ENCODE measurements at places on chromosomes 5 and 9.

GRCh38 chr9:106689089-106689488 lies 173.9 kb upstream of the ZNF462 start:
- DNase-seq: no peak

DNA sequence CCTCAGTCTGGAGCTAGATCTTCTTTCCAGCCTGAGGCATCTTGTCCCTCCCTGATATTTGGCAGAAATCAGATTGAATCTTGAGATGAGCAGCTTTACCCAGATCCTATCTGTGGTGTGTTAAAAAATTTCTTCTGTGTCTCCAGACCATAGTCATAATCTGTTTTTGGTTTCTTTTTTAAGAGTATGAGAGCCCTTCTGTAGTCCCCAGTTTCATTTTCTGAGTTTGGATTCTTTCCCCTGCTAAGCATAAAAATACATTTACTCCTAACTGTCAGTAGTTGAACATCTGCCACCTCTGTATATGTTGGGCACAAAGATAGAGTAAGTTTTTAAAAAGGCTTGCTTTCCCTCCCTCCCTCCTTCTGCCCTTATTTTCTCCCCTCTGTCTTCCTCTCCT lies 137.7 kb downstream of the CNTLN start:
- no peak for DNase-seq

GRCh38 chr5:72459913-72460312 lies 47.3 kb downstream of the ZNF366 start:
- DNase-seq: no peak

- no peak for DNase-seq
Measured at GRCh38 chr9:76215066-76215465, 179.2 kb downstream of the RFK start.

DNA sequence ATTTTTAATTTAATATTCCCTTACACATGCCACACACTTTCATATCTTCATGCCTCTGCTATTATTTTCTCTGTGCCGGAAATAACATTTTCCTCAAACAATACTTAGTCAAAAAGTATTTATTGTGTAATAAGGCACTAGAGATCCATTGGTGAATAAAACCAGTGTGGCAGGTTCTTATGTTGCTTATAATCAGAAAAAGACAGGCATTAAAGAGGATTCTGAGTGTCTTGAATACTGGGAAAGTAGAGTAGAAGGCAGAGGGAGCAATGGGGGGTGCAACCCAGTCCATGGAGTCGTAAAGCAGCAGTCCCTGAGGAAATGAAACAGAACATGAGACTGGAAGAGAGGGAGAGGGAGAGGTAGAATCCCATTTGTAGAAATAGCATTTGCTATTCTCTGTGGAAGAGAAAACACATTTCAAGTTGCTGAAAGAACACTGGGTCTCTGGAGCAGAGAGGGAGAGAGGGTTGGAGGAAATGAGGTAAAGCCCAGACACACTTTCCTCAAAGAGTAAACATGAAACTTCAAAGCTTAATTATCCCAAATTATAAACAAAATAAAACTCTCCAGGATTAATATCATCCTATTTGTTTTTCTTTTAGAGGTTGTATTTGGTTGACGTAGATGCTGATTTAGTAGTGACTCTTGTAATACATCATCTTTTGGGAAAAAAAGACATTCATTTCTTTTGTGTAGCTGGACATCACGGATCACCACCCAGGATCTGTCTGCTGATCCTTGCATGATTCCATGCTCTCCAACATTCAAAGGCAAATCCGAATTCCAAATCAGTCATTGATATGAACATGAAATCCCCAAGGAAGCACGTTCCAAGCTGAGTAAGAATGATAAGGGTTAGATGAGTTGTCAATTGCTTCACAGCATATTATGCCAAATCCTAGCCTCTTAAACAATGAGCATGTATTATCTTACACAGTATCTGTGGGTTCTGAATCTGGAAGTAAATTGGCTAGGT lies 37.4 kb upstream of the GRAMD2B start:
- no peak for DNase-seq

DNA sequence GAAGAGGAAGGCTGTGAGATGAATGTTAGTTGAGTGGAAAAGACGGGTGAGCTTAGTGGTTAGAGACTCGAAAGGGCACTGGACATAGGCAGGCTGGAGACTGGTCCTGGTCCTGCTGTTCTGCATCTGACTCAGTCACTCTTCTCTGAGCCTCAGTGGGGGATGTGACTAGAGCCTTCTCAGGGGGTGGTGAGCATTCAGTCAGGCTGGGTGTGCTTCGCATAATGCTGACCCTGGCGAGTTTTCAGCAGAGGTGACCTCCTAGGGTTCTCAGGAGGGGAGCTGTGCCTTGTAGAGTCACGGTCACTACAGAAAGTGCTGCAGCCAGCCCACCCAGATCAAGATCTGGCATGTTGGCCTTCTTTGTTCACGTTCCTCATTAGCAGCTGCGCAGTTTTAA lies 44.3 kb downstream of the PRRC2B start:
- no peak for DNase-seq

Data from stimulated activated CD4-positive, alpha-beta T cell treated with anti-CD3 and anti-CD28 coated beads, Interleukin-15, amount 100 ng/mL, for 48 hours (primary cell).